Aorta (tissue), 5 donors: ENCODE measurements at places on chromosomes 5 and 9. TPM values are rescaled to one million over a fixed set of nuclear protein-coding genes. Genes with fewer than 3 reads are reported as not detected.

The KCNIP1 gene
- 0.42 TPM for total RNA-seq

The TMEM252 gene
- not detected for total RNA-seq

- H3K27me3 ChIP-seq: no peaks in the 10 kb centered on the region
- H3K27ac ChIP-seq: no peak overlapping the region
- H3K4me1 ChIP-seq: no peaks in the 10 kb centered on the region
- no peak for DNase-seq
- no peaks in the 10 kb centered on the region for H3K36me3 ChIP-seq
- H3K4me3 ChIP-seq: no peak overlapping the region
Observed at GRCh38 chr5:598564-598890, 13.6 kb upstream of the CEP72 start.

The CATSPER3 gene
- 0.29 TPM for total RNA-seq

DNA sequence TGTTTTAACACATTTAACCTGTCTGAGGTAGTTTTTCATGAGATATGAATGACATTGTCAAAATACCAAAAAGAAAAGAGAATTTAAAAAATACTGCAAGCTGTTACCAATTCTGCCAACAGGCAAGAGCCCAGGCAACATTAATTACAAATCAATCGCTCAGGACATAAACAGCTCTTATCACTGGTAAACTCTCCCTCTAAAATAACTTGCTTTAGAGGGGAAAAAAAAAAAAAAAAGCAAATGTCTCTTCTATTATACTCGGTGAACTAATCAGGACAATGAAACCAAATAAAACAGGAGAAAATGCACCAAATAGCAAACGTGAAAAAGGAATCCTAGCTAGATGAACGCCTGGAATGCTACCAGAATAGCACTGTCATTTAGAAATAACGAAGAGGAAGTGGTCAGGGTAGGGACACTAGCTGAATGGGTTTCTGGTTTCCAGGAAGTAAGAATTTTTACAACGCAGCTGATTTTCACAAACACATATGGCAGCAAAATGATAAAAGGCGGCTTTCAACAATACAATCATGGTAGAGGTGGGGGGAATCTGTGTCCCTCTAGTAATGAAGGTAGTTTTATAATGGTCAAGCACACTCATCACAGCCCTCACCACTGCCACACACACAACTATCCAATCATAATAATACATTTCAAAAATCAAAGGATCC, 94.9 kb downstream of the DENND1A start:
- no peaks in the 10 kb centered on the region for H3K36me3 ChIP-seq
- no peak overlapping the region for H3K27ac ChIP-seq

- no peaks in the 10 kb centered on the region for H3K27me3 ChIP-seq
- no peaks in the 10 kb centered on the region for H3K36me3 ChIP-seq
- no peak for DNase-seq
- H3K4me1 ChIP-seq: no peaks in the 10 kb centered on the region
- H3K4me3 ChIP-seq: no peak overlapping the region
Observed at GRCh38 chr5:170474489-170475274, 29.1 kb upstream of the KCNIP1 start.

- DNase-seq: no peak
- no peak overlapping the region for H3K27ac ChIP-seq
- no peaks in the 10 kb centered on the region for H3K27me3 ChIP-seq
- H3K36me3 ChIP-seq: no peaks in the 10 kb centered on the region
- H3K4me1 ChIP-seq: no peaks in the 10 kb centered on the region
- no peak overlapping the region for H3K4me3 ChIP-seq
Observed at GRCh38 chr5:64665243-64665642, 25.1 kb upstream of the SHISAL2B start.

DNA sequence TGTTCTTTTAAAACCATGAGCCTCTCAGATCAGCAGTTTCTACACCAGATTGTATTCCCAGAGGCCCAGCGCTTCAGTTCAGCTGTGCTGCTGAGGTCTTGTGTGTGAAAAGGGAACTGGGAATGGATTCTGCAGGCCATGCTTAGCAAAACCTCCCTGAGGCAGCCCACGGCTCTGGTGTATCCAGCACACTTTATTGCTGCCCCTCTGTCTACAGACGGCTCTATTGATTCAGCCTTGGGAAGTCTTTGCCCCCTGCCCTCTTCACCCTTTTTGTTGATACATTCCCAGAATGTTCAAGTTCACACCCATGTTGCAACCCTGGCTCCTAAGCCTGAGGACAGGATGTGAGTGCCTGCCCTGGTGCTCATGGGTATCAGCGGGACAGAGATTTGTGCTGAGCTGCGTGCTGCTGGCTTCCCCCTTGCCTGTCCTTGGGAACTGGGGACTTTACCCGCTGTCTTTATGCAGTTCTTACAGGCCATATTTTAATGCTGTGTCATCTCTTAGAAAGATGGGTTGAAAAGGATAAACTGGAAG, 37.3 kb downstream of the ARHGAP26 start:
- peaks cover 13% of the 10 kb centered on the region for H3K4me1 ChIP-seq
- H3K36me3 ChIP-seq: no peaks in the 10 kb centered on the region
- H3K4me3 ChIP-seq: no peak overlapping the region
- H3K27ac ChIP-seq: no peak overlapping the region
- peak; percentile 71 for DNase-seq
- H3K27me3 ChIP-seq: no peaks in the 10 kb centered on the region

- H3K27me3 ChIP-seq: no peaks in the 10 kb centered on the region
- H3K36me3 ChIP-seq: no peaks in the 10 kb centered on the region
Observed at GRCh38 chr5:74639807-74640449, 600 bp downstream of the ENC1 start.

DNA sequence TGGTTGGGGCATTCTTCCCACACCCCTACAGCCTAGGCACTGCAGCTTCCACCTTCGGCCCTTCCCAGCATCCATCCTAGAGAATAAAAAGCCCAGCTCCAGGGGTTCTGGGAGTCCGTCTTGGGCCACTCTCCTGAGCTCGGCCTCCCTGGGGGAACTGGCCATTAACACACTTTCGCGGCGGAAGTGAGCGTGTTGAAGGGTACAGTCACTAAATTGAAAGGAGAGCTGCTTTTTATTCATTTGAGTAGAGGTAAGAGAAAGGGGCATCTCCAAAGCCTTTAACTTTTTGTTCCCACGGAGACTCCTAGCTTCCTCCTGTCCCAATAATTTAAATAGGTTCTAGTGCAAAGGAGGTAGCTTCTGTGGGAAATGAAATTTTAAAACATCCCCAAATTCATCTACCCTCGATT, 31.0 kb upstream of the NFIB start:
- no peak for DNase-seq
- H3K27me3 ChIP-seq: no peaks in the 10 kb centered on the region
- no peak overlapping the region for H3K4me3 ChIP-seq
- no peaks in the 10 kb centered on the region for H3K4me1 ChIP-seq

GRCh38 chr5:154059583-154059982, 20.8 kb downstream of the MFAP3 start:
- H3K27me3 ChIP-seq: no peaks in the 10 kb centered on the region
- no peaks in the 10 kb centered on the region for H3K36me3 ChIP-seq
- no peak overlapping the region for H3K27ac ChIP-seq
- no peaks in the 10 kb centered on the region for H3K4me1 ChIP-seq

DNA sequence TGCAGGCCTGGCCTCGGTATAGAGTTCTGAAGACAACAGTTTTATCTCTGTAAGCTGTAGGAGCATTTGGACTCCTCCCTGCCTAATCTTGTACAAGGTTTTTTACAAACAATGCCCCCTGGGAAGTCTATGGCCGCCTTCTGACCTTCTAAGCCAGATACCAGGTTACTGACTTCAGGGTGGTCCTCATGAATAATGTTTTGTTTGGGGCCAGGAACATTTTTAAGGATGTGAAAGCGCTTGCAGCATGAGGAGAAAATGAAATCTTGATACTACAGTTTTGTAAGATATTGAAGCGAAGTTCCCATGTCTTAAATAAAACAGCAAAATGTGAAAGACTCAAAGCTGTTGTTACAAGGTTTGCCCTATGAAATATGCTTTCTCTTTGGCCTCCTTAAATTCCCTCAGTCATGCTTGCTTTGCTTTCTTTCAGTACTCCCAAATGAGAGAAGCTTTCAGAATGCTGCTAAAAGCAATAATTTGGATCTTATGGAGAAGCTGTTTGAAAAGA, 5.2 kb downstream of the ANKDD1B start:
- no peak overlapping the region for H3K27ac ChIP-seq
- no peaks in the 10 kb centered on the region for H3K27me3 ChIP-seq
- H3K36me3 ChIP-seq: no peaks in the 10 kb centered on the region
- no peaks in the 10 kb centered on the region for H3K4me1 ChIP-seq
- H3K4me3 ChIP-seq: no peak overlapping the region
